ENCODE measurements at places on chromosomes 6 and 20.

DNA sequence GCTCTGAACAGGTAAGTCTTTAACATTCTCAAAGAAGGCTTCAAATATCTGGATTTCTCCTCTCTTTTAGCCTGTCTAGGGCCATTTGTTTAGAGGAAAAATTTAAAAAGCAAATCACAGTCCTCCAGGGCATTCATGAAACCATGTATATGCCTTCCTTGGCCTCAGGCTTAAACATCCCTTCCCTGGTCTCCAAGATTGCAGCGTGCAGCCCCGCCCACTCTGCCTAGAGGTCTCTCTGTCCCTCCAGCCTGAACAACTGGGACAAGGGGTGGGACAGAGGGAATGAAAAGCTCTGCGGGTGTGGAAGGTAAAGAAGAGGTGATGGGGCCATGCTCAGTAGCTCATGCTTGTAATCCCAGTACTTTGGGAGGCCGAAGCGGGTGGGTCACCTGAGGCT, 9.8 kb upstream of the CBFA2T2 start:
- no peak for DNase-seq

GRCh38 chr6:33965766-33966165, 162.0 kb upstream of the MLN start:
- no peak for DNase-seq

DNA sequence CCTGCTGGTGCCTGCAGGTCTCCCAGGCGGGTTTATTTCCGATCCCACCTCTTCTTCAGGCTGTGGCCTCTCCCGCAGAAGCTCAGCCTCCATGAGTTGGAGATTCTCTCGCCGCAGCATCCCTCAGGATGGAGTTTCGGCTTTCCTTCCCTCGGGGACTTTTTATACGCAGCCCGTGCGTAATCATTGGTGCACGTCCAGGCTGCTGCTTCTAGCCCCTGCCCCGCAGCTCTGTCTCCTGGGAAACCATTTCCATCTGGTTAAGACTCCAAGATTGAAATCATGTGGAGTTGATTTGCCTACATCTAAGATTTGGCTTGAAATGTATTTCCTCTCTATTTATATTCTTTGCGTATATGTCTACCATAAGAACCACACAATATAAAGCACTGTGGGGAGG, 46.7 kb upstream of the CARMIL1 start:
- DNase-seq, result no peak

- no peak for DNase-seq
Measured at GRCh38 chr6:44696686-44697085, 309.2 kb downstream of the CDC5L start.

DNA sequence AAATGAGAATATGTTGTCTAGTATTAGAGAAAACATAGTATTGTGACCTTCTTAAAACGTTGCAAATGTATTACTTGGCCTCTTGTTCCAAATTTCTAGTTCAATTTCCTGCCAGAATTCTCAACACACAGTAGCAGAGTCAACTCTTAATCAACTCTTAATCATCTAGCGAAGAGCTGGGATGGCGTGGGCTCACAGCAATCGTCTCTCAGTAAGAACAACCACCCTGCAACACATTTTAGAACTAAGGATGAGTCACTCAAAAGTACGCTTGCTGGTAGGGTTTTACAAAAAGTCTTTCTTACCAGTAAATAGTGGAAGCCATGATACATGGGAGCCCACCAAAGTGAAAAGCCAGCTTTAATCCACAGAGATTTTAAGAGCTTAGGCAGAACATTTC, 24.6 kb downstream of the GPR6 start:
- DNase-seq, result no peak

DNA sequence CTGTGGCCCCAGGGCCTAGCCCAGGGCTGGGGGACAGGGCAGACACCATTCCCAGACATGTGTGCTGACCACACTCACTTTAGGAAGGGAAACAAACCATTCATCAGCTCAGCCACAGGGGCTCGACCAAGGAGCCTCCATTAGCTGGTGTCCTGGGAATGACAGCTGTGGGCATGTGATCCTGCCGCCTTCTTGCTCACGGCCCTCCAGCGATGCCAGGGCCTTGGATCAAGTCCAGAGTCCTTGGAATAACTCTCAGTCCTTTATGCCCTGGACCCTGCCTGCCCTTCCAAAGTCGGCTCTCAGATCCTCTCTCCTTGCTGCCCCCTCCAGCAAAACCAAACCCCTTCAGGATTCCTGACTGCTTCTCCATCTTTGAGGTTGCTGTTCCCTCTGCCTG, 165.0 kb upstream of the RNF24 start:
- DNase-seq, result no peak

- DNase-seq, result peak; percentile 26
Measured at GRCh38 chr6:71012866-71013469, 56.1 kb upstream of the B3GAT2 start.

GRCh38 chr20:56566621-56567020, 33.6 kb downstream of the FAM209B start:
- no peak for DNase-seq

DNA sequence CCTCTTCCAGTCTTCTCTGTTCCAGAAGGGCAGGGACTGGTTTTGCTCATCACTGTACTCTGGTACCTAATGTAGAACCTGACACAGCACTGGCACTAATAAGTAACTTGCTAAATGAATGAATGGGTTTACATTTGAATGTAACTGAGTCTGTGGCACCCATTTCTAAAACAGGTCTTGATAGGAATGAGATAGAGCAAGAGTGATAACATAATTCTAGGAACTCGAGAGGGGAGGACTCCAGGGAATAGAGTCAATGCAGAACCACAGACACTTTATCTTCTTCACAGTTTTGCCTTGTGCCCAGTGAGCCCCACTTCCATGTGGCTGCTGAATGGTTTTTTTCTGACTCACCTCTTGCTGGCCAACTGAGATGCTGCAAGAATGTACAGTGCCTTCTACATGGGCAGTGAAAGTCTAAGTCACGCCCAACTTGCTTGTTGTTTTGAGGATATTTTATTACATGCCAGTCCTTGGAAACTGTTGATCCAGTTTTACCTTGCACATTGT, 61.1 kb downstream of the TBC1D7 start:
- no peak for DNase-seq

DNA sequence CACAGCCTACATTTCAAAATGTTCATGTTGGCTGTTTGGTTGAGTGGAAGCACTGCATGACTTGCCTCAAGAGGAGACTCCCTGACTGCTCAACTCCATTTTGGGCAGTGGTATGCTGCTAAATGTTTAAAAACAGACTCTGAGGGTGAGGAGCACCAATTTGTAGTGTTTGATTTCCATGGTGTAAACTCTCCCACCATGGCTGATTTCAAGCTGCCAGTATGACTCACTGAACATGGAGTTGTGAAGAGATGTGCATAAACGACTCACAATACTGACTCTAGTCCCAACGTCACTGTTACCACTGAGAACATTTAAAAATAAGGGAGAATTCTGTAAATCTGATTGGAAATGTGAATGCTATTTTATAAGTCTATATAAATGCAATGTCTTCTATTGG, 70.4 kb downstream of the BACH2 start:
- no peak for DNase-seq

GRCh38 chr6:32128751-32129296, 778 bp upstream of the ATF6B start:
- no peak for DNase-seq

- DNase-seq, result no peak
Measured at GRCh38 chr6:3379482-3380060, 77.3 kb downstream of the SLC22A23 start.

DNA sequence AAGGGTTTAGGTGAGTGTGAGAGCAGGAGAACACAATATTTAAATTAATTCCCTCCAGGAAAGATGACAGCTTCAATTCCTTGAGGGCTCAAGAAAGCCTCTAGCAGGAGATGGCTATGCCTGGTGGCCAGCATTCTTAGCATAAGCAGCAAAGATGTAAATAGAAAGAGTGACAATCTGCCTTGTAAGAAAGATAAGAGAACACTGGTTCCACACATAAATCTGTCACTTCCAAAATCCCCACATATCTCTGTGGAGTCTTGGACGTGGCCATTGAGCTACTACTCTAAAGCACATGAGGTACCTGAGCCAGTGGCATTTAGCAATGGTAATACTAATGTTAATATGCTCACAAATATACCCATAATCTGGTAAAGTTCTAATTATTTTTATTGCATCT, 29.2 kb downstream of the DEFB114 start:
- DNase-seq, result no peak

GRCh38 chr20:49697071-49697470, 16.6 kb downstream of the B4GALT5 start:
- DNase-seq, result no peak

GRCh38 chr6:85449388-85449817, 480 bp upstream of the NT5E start:
- no peak for DNase-seq

Data from C1 segment of cervical spinal cord (tissue), 14 donors.